ENCODE measurements at places on chromosomes 13 and 19. TPM values are rescaled to one million over a fixed set of nuclear protein-coding genes. Genes with fewer than 3 reads are reported as not detected.

DNA sequence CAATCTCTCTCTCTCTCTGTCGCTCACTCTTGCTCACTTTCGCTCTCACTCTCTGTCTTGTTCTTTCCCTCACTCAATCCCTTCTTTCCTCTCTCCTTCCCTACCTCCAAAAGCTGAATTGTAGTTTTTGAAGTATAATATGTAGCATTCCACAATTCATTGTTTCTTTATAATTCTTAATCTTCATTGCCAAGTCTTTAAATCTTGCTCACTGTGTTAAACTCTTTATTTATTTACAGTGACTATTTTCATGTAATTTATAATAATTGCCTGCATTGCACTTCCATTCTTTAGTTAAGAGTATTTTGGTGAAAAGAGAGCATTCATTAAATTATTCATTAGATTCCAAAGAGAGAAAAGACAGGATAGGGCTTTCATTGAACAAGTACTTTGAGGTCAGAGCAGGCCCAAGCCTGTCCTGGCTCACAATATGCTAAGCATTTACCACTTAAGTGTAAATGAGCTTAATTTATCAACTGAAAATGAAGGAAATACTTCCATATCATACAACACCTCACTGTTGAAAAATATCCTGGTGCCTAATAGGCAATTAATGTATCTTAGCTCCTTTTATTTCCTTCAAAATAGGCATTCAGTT, 257.4 kb upstream of the SLITRK1 start:
- no peak for DNase-seq

- DNase-seq = no peak
Measured at GRCh38 chr13:27960362-27961226, 8.5 kb downstream of the CDX2 start.

IGFL2 gene
- 3.7 TPM for total RNA-seq

GRCh38 chr19:31092274-31092673, 257.0 kb downstream of the TSHZ3 start:
- DNase-seq = no peak

DNA sequence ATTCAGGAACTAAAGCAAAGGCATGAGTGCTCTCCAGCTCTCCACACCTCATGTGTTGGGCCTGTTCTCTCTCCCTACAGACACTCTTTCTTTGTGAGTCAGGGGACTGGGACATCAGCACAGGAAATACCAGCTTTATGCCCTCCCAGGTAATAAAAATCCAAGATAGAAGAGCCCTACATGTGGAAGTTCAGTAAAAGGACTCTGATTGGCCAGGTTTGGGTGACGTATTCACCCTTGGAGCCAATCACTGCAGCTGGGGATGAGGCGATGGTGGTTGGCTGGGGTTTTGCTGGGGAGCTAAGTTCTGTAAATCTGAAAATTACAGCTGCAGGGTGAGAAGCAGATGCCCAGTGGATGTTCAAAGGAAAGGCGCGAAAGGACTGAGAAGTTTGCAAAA, 32.5 kb downstream of the CCDC70 start:
- no peak for DNase-seq

GNG14 gene
- total RNA-seq = not detected

- DNase-seq = no peak
Measured at GRCh38 chr13:92297971-92298942, 899.8 kb downstream of the GPC5 start.

AMH gene
- total RNA-seq = 50.1 TPM

DNA sequence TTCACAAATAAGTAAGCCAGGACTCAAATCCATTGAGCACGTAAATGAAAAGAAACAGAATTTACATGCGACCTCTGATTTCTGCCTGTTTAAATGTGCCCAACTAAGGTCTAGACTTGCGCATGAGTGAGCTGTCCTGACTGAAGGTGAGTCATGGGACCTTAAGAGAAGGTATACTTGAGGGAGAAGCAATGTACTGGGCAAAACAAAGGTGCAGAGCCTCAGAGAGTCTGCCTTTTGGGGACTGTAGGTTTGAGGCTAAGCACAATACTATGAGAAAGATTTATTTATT, 45.8 kb downstream of the UFM1 start:
- DNase-seq = no peak

DNA sequence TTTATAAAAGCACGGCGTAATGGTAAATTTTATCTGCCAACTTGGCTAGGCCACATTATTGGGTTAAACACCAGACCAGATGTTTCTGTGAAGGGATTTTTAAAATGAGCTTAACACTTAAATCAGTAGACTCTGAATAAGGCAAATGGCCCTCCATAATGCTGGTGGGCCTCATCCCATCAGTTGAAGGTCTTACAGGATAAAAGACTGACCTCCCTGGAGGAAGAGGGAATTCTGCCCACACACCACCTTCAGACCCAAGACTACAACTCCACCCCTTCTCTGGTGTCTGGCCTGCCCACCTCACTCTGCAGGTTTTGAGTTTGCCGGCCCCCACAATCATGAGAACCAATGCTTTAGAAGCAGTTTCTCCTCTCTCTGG, 96.4 kb downstream of the COL4A1 start:
- no peak for DNase-seq

BLOC1S3 gene
- 8.0 TPM for total RNA-seq

DNA sequence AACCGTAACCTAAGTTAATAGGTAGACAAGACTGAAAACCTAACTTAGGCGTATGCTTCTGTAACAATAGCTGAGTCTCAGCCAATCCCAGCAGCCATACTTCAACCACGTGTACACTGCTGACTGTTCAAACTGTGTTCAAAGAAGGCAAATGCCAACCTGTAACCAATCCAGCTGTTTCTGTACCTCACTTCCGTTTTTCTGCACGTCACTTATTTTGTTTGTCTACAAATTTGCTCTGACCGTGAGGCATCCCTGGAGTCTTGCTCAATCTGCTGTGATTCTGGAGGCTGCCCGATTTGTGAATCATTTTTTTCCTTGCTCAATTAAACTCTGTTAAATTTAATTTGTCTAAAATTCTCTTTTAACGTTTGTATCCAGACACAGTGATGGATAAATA, 59.2 kb downstream of the EDNRB start:
- DNase-seq = no peak

DNA sequence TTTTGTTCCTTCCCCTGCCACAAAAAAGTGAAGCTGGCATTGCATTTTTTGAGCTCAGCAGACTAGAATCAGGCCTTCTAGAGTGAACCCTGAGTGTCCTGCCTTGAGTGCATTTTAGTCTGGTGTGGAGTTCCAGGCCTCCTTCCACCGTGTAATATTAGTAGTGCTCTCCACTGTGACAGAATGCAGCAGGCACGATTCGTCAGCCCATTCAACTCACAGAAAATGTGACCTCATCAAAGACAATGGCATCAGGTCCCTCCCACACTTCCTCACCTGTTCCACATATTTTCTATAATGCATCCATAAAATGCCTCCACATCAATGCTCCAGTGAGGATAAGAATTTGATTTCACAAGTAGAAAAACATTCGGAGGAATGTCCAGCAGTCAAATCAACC, 227.6 kb downstream of the FGF9 start:
- DNase-seq = no peak

ZNF570 gene
- total RNA-seq = 7.6 TPM

C2CD4C gene
- total RNA-seq = 7.8 TPM

- DNase-seq = no peak
Measured at GRCh38 chr13:109642358-109642757, 144.0 kb downstream of the IRS2 start.

GRCh38 chr13:27508802-27509201, 58.4 kb upstream of the MTIF3 start:
- DNase-seq = no peak

DNA sequence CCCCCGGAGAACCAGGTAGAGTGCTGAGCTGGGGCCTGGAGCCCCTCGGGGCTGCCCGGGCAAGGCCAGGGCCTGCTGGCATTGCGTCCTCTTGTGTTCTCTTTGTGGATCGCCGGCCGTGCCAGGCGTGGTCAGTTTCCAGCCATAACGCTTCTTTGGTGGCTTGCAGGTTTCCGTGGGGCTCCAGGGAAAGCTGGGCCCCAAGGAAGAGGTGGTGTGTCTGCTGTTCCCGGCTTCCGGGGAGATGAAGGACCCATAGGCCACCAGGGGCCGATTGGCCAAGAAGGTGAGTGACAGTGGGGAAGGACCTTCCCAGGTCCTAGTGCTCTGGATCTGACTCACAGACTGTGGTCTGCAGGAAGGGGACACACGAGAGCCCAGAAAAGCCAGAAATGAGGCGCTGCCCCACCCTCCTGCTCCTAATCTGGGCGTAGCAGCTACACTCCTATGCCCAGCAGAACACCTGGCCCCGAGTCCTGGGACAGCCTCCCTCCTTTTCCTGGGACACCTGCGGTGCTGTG, 57.5 kb downstream of the RAB20 start:
- no peak for DNase-seq

ZNF17 gene
- total RNA-seq = 17.4 TPM

GRCh38 chr19:45136507-45137178, 24.1 kb downstream of the NKPD1 start:
- no peak for DNase-seq

DNA sequence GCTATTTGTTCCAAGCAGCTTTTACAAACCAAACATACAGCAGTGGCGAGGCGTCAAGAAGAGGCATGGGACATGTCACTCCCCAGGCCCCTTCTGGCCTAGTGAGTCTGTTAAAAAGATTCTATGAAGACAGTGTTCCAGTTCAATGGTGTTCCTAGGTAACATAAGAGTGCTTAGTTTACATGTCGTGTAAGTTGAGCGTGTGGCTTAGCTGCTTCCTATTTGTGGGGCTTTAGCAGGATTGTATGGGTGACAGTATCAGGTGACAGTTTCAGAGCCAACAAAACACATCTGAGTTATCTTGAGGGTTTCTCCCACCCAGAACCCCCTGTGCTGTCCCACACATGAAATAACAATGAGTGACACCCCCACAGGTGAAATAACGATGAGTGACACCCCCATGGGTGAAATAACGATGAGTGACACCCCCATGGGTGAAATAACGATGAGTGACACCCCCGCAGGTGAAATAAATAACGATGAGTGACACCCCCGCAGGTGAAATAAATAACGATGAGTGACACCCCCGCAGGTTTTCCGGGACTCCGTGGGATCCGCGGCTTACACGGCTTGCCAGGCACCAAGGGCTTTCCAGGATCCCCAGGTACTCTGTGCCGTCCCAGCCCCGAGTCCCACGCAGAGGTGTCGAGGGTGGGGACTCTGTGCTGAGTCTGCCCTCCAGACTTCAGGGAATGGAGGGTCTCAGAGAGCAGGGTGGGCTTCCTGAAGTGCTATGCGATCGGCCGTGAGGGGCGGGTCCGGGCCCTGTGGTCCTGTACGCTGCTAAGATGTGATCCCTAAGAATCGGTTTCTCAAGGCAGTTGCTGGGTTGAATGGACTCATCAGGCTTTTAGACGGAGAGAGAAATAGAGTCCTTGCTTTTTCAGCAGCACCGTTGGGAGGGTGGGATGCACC, 68.6 kb downstream of the RAB20 start:
- DNase-seq = no peak

DNA sequence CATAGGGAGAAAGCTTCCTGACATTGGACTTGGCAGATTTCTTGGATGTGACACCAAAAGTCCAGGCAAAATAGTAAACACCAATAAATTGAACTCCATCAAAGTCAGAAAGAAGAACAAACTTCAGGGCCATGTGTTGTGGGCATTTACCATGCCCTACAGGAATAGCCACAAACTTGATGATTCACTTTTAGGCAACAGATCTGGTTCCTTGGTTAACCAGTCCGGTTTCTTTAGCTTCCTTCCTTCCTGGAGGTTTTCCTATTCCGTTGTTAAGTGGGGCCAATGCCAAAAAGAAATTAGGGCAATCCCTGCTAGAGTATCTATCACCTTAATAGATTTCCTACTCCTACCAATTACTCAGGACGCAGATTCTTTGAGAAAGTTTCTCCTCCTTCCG, 25.2 kb downstream of the IGFL1 start:
- no peak for DNase-seq

DNA sequence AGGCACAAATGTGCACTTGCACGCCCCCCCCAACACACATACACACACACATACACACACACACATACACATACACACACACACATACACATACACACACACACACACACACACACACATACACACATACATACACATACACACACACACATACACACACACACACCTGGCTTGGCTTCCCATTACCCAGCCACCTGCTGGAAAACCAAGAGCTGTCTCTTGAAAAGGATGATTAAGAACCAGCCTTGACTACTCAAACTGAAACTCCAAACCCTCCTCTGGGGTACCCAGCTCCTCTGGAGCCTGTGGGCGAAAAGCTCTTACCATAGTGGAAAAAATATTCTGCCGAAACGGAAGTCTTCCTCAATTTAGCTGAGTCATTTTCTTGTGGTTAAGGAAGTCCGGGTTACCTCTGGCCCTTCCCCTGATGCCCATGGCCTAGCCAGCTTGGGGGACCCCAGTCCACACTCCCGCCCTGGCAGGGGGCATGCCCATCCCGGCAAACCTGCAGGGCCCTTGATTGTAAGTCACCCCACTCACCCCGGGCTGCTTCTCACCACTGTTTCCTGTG, 21.9 kb downstream of the CEBPA start:
- no peak for DNase-seq

- no peak for DNase-seq
Measured at GRCh38 chr19:41919948-41920712, 8.1 kb downstream of the ERFL start.

FXYD1 gene
- 4.3 TPM for total RNA-seq

B3GNT8 gene
- total RNA-seq = 4.9 TPM

DNA sequence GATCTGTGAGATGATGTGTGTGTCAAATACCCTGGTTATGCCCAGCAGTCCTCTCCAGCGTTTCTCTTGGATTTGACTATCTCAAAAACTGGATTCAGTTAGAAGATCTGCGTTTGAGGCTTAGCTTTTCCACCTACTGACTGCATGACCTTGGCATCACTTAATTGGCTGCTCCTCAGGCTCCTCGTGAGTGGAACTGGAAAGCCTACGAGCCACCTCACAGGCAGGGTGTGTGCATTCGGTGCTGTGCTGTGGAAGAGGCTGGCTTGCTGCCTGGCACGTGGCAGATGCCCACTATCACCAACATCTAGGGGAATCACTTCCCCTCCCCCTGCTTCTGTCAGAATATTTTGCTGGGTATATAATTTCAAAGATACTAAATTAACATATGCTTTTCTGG, 25.6 kb downstream of the FLT1 start:
- no peak for DNase-seq

GRCh38 chr13:41842036-41842620, 118.8 kb downstream of the VWA8 start:
- DNase-seq = peak; percentile 46

GRCh38 chr13:57653229-57653989, 21.9 kb downstream of the PCDH17 start:
- DNase-seq = no peak

KCNC3 gene
- 57.7 TPM for total RNA-seq

TYK2 gene
- 146 TPM for total RNA-seq

GRCh38 chr13:24178847-24179485, 18.4 kb downstream of the SPATA13 start:
- no peak for DNase-seq

LTBP4 gene
- total RNA-seq = 364 TPM

DNA sequence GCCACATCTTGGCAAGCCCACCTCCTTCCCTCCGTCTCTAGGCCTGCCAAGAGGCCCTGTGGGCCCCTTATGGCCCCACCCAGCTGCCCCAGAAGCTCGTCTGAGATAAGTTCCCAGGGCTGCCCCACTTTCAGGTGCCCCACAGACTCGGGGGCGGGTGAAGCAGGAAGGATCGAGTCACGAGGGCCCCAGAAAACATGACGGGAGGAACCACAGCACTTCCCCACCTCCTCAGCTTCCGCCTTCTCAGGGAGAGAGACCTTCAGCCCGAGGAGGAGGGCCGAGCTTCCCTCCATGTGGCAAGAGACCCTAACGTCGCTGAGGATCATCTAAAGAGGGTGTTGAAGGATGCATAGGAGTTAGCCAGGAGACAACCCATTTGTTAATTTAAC, 4.5 kb upstream of the IL12RB1 start:
- DNase-seq = no peak

All from mesothelial cell of epicardium (in vitro differentiated cells).